ENCODE measurements at places on chromosomes 5 and 9. TPM values are rescaled to one million over a fixed set of nuclear protein-coding genes. Genes with fewer than 3 reads are reported as not detected.

The FAM163B gene
- total RNA-seq: 0.37 TPM

The ECSCR gene
- total RNA-seq: 21.6 TPM

The SUSD3 gene
- total RNA-seq: 2.4 TPM

The UGT3A2 gene
- 0.18 TPM for total RNA-seq

The INIP gene
- total RNA-seq: 16.6 TPM

The HSD17B3 gene
- 1.4 TPM for total RNA-seq

The KIF4B gene
- total RNA-seq: not detected

The SLCO6A1 gene
- total RNA-seq: not detected

The SPAG8 gene
- 1.9 TPM for total RNA-seq

The NUDT12 gene
- 11.1 TPM for total RNA-seq

The PDGFRB gene
- 68.3 TPM for total RNA-seq

The CKMT2 gene
- 742 TPM for total RNA-seq

The CYSRT1 gene
- not detected for total RNA-seq

The SPATA31A3 gene
- not detected for total RNA-seq

The SIMC1 gene
- total RNA-seq: 8.0 TPM

The HTR1A gene
- total RNA-seq: not detected

The ACOT12 gene
- total RNA-seq: not detected

The OR1J2 gene
- not detected for total RNA-seq

The RALGPS1 gene
- total RNA-seq: 12.5 TPM

The BICD2 gene
- total RNA-seq: 31.0 TPM

The BRD9 gene
- total RNA-seq: 39.3 TPM

The PCDHGB3 gene
- total RNA-seq: 4.6 TPM

The CRHBP gene
- 1.8 TPM for total RNA-seq

All from left cardiac atrium (tissue), 4 donors.